ENCODE measurements at places on chromosomes 6 and 20.

- DNase-seq: no peak
Measured at GRCh38 chr6:20751293-20751935, 217.2 kb downstream of the CDKAL1 start.

- DNase-seq: peak; percentile 60
Measured at GRCh38 chr6:158803733-158804143, 15.4 kb downstream of the EZR start.

GRCh38 chr6:7373739-7374138 is 15.8 kb downstream of the CAGE1 start:
- no peak for DNase-seq

DNA sequence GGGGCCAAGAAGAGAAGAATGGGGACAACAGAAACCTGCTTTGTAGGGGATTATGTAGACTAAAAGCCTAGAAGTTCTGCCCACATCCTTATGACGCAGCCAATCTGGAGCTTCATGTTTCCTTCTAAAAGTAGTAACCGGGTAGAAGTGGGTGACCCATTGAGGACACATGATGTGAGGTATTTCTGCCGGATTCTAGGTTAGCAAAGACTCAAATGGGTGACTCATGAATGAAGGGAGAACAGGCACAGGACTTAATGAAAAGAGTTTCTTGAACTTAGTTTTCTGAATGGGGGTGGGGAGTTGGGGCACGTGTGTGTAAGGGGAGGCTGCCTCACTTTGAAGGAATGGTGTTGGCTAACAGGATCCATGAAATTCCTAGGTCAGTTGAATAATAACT is 68.8 kb downstream of the CDS2 start:
- DNase-seq: no peak

DNA sequence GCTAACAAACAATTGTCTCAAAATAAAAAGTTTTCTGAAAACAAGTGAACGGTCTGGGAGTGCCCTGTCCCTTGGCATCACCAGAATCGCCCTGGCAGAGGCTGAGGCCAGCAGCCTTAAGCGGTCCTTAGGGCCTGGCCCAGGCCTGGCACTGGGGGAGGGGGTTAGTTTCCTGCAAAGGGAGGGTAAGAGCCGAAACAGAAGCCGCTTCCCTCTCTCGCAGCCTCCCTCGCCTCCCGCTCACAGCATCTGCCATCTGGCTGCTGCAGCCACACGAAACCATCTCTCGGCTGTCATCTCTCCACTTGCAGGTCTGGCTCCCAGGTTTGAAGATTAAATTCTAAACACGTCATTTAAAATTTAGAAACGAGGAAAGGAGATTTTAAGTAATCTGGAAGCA is 31.5 kb downstream of the PMEPA1 start:
- DNase-seq: no peak

- peak; percentile 77 for DNase-seq
Measured at GRCh38 chr6:3022765-3023662, 23.3 kb downstream of the NQO2 start.

- DNase-seq: no peak
Measured at GRCh38 chr20:8933381-8933807, 135.5 kb upstream of the PLCB4 start.

GRCh38 chr6:45436544-45437438 is 59.1 kb upstream of the SUPT3H start:
- no peak for DNase-seq

- no peak for DNase-seq
Measured at GRCh38 chr6:43992783-43993644, 134.2 kb downstream of the MRPL14 start.

- DNase-seq: no peak
Measured at GRCh38 chr6:14743144-14743473, 502.8 kb upstream of the JARID2 start.

GRCh38 chr20:43765916-43766315 is 39.1 kb upstream of the GTSF1L start:
- no peak for DNase-seq

DNA sequence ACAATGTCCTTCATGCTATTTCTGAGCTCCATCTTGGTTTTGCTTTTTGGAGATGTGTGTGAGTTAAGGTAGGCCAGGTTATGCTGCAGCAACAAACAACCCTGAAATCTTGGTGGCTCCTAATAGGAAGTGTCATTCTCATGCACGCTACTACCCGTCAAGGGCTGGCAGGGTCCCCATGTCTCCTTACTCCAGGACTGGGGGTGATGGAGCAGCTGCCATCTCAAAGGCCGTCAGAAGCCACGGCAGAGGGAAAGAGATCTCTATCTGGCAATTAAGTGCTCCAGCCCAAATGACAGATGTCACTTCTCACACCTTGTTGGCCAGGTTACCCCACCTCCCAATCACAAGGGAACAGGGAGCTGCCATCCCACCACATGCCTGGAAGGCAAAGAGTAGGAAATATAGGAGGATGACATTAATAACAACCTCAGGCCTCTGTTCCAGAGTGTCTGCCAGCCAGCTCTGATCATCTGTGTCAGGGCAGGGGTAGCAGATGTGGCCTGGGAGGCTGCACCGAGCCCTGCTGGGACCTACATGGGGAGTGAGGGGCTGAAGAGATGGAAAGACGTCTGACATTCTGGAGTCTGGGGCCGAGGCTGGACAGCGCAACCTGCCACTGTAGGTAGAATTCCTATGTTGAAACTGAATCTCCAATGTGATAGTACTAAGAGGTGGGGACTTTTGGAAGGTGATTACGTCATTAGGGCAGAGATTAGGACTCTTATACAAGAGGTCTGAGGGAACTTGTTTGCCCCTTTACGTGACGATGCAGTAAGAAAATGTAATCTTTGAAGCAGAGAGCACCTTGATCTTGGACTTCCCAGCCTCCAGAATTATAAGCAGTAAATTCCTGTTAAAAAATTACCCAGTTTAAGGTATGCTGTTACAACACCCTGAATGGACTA is 4.8 kb upstream of the SDCBP2 start:
- DNase-seq: peak; percentile 49

- no peak for DNase-seq
Measured at GRCh38 chr6:41642960-41643898, 5.0 kb downstream of the MDFI start.

- DNase-seq: no peak
Measured at GRCh38 chr6:117465691-117466090, 16.8 kb upstream of the DCBLD1 start.

DNA sequence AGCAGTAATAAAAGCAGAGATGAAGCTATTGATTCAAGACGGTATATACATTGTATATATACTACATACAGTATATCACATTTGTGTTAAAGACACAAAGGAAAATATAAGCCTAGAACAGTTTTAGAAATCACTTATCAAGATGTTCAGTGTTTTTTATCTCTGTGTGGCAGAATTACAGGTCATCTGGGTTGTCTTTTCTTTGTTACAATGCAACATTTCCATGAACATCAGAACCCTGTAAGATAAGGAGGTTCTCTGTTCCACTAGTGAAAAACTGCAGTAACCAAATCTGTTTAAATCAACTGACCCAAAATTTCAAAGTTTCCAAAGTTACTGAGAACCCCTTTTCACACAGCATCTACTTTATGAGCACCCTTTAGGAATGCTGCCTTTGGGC is 42.2 kb downstream of the B4GALT5 start:
- DNase-seq: no peak

DNA sequence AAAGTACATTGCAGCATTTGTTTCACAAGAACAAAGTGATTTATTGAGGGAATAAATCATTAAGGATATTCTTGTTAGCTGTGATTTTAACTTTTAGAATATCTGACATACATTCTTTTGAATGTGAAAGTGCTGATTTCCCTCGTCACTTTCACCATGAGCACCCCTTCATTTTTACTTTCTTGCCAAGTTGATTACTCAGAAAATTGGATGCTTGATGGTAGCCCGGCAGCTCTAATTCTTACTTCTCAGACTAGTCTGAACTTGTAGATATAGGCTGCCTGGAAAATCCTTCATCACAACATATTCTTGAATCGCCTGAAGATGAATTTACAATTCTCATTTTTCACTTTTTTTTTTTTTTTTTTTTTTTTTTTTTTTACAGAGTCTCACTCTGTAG is 147.1 kb upstream of the SMLR1 start:
- no peak for DNase-seq

- DNase-seq: no peak
Measured at GRCh38 chr6:89315249-89315885, at the start of gene GABRR2. Gene GABRR2 (minus strand): TSS chr6:89315299. CDS start chr6:89315165, 134 bp downstream.

DNA sequence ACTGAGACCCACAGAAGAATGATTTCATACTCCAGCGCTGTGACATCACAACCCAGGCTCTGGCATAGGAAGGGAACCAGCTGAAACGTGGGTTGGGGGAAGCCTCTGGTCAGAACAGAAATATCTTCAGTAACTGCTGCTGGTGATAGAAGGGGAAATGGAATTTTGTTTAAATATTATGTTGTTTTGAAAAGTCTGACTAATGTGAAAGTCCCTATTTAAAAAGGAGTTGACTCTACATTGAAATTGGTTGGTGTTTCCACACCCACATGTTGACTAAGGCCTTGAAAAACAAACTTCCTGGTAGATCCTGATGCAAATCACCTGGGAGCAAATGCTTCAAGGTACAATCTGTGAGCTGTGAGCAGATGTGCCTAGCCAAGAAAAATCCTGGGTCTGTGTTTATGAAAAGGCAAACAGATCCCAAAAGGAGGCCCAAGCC is 24.5 kb upstream of the TCP11 start:
- no peak for DNase-seq

GRCh38 chr6:11386323-11386722 is 151.2 kb upstream of the TMEM170B start:
- DNase-seq: no peak

DNA sequence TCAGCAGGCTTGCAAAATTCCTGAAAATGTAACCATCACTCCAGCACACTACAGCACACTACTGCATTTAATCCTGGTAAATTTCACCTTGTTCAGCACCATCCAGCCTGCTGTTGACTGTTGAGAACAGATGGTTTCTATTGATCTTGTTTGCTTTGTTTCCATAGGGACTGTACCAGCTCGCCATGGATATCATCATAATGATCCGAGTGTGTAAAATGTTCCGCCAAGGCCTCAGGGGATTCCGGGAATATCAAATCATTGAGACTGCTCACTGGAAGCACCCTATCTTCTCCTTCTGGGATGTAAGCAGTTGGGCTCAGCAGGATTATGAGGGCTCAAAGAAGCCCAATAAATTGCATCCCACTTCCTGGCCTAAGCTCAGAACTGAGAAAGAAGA is 4.1 kb downstream of the CNBD2 start:
- no peak for DNase-seq

DNA sequence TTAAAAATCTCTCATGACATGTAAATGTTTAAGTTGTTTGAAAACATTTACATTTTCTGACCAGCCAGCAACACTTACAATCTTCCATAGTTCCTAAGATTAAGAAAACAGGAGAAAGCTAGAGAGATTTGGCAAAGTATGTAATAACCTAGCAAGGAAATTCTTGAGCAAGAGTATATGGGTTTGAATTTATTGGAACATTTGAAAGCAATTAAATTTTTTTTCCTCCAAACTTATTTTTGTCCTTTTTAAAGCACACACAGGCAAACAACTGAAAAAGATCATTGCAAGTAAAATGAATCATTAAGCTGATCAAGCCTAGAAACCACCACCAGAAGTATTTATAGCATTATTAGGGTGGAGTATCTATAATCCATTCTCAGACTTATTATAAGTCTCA is 20.1 kb upstream of the ZNF217 start:
- no peak for DNase-seq

DNA sequence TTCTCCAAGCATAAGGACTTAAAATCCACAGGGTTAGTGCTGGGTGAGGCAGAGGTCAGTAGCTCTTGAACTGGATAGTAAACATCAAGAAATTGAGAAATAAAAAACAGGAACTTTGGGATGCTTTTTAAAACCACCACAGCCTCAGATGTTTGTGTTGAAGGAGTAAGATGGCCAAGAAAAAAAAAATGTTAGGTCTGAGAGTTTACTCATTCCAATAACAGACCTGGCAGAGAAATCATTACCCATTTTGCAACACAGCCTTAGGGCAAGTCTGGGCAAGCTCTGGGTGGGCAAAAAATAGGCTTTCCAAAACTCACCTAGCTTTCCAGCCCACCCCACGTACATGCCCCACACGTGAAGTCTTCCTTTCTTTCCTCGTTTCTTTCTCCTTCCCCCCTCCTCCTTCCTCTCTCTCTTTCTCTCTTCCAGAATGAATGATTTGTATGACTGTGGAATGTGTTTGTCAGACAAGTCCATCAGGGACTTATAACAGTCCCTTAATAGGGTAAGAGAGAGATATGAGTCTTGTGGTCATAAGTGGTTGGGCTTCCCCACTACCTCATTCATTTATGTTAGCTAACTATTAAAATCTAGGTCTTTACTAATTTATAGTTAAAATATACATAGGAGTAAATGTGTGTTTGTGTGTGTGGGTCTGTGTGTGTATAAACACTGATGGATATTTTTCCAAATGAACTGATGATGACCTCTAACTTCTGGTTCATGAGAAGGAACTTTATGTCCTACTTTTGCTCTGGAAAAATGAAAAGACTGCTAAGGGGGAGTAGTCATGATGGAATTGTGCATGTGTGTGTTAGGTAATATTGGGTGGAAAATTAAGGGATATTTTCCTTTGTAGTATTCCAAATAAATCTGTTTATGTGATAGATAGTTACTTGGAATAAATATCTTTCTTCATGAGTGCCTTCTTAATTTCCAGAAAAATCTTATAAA is 18.0 kb upstream of the DSE start:
- no peak for DNase-seq
